Stimulated activated CD4-positive, alpha-beta T cell treated with anti-CD3 and anti-CD28 coated beads, Interleukin-15, amount 100 ng/mL, for 1 hour (primary cell): ENCODE measurements at places on chromosomes 1 and 21.

- DNase-seq: no peak
Measured at GRCh38 chr1:222912730-222913129, 97.9 kb downstream of the DISP1 start.

DNA sequence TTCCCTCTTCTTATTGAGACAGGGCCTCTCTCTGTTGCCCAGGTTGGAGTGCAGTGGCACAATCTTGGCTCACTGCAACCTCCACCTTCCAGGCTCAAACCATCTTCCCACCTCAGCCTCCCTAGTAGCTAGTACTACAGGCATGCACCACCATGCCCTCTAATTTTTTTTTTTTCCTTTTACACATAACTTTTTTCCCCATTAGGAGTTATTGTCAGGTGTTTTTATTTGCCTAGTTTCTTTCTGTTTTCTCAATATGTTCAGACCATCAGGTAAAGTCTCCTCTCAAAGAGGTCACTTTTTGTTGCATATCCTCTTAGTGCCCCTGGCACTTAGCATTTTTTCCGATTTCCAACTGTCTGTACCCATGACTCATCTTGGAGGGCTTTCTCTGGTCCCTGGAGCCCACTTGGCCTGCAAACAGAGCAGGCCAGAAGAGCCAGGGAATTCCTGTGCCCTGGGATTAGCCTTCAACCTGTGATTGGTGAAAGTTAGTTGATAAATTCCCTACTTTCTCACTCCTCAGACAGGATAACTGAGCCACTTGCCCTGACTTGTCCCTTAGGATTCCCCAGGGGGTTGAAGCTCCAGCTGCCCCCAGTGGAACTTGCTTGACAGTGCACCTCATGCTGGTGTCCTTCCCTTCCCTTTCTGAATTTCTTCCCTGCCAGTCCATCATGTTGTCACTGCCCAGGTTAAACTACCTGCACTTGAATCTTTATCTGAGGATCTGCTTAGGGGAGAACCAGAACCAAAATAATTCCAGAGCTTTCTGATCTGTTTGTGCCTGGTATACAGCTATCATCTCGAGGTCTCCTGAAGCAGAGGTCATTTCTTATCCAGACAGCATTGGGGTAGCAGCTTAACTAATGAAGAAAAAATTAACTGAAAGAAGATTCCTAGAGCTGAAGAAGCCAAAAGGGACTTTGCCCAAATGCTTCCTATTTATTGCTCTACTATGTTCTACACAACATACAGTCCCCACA is 2.4 kb downstream of the NTPCR start:
- no peak for DNase-seq

- no peak for DNase-seq
Measured at GRCh38 chr21:15442743-15443469, 286.9 kb upstream of the USP25 start.

DNA sequence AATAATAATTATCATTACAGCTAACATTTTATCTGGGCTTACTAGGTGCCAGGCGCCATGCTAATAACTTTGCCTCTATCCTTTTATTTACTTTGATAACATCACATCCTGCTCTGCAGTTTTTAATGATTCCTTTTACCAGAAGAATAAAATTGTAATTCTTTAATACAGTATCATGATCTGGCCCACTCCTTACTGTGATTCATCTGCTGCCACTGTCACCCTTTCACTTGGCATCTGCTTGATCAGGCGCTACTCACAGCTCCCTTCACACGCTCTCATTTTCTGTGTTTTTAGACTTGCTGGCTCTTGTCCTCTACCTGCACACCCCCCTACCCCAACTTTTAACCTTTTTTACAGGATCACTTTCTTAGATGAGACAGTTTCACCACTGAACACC is 167.5 kb downstream of the NTMT2 start:
- DNase-seq: no peak

DNA sequence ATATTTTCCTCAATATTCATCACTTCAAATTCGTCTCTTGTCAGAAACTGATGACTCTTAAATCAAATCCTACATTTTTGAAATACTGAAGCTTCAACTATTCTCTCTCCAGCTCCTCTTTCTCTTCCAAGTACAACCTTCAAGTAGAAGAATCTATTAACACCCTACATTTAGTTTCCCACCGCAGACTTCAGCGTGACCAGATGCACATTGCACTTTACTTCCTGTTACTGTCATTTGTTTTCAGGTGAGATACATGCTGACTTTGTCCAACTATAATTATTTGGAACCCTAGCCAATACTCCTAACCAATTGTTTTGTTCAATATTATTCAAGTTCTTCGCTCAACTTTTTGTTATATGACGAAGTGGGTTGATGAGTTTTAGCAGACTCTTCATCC is 116.0 kb downstream of the MRPL39 start:
- DNase-seq: no peak

- no peak for DNase-seq
Measured at GRCh38 chr1:113118266-113118665, 45.3 kb downstream of the LRIG2 start.

DNA sequence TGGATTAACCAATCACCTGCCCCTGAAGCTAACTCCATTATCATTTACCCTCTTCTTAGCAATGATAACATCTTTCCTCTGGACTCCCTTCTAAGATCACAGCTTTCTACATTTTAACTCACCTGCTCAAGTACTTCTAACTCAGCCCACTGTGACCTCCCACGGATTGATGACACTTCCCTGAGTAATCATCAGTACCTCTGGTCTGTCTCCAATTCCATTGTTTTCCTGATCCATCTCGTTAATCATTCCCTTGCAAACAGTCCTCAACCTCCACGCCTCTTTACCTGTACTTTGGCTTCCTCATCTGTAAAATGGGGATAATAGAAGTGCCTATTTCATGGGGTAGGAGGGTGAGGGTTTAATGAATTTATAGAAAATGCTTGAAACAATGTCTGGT is 195.3 kb upstream of the APP start:
- no peak for DNase-seq

- no peak for DNase-seq
Measured at GRCh38 chr1:119768778-119769177, at the start of gene HMGCS2. Gene HMGCS2 (minus strand): TSS chr1:119768905. CDS start chr1:119768844, 61 bp downstream.
